ENCODE measurements at places on chromosomes 6 and 20. TPM values are rescaled to one million over a fixed set of nuclear protein-coding genes. Genes with fewer than 3 reads are reported as not detected.

- DNase-seq = no peak
Observed at GRCh38 chr6:42932412-42932811, 3.1 kb downstream of the CNPY3 start.

- DNase-seq = no peak
Observed at GRCh38 chr6:437037-437392, 45.5 kb downstream of the IRF4 start.

GRCh38 chr6:101322921-101323320 is 70.6 kb upstream of the GRIK2 start:
- no peak for DNase-seq

The PDE7B gene
- total RNA-seq = 3.9 TPM

Measured in fibroblast of villous mesenchyme (primary cell).